ENCODE measurements at places on chromosomes 5 and 9.

DNA sequence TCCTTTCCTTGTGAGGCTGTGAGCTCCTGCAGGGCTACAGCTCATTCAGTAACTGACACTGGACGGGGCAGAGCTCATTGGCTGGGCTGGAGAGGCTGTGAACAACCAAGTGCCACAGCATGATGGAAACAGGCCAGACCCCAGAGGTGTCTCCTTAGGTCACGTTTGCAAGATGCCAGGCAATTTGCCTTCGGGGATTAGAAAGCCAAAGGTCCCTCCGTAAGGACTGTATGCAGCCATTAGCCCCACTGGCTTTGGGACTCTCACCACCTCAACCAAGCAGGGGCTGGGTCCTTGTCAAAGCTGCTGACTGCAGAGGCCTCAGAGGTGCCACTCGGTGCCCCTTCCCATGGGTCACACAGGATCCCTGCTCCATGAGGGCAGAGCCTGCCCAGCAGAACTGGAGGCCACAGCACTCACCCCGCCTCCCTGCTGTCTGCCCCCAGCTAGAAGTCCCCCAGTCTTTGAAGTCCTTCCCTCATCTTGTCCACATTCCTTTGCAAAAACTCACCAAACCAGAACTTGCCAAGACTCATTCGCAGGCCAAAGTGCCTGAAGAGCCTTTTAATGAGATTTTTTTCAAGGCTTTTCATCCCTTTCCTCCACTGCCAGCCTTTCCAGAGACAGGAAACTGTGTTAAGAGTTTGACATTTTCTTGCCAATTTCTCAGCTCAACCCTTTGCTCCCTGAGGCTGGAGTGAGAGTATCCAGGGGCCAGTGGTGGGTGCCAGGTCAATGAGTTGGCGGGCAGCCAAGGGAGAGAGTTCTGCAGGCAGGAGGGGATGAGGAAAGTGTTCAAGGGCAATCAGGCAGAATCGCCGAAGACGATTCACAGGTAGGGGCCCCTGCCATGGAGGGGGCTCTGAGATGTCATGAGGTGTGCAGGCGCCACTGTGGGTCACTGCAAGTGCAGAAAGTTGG lies 39.7 kb upstream of the SLC25A51 start:
- no peak for DNase-seq

- DNase-seq, result no peak
Observed at GRCh38 chr9:70111641-70112236, 68.1 kb downstream of the MAMDC2 start.

- peak; percentile 80 for DNase-seq
Observed at GRCh38 chr9:133792721-133793470, 54.7 kb upstream of the SARDH start.

GRCh38 chr9:24986331-24986730 lies 440.6 kb upstream of the IZUMO3 start:
- DNase-seq, result peak; percentile 21

DNA sequence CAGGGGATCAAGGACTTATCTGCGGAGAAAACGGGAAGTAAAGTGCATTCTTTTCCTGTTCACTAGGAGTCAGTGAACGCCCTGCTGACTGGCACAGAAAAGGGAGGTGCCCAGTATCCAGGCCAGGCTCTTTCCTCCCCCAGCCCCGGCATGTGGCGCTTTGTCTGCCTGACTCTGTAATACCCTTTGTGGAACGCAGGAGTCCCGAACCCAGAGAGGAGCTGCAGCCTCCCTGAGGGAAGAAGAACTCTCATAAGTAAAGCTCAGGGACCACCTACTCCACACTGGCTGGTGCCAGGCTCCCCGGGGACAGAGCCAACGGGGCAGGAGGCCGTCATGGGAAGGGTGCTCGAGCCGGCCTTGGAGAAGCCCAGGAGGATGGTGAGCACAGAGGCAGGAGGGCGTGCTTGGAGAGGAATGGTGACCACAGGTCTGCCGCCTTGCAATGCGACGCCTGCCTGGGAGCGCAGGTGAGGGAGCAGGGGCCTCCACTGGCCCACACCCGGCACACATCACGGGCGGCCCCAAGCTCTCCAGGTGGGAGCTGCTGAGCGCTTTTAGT lies 31.5 kb downstream of the VAV2 start:
- DNase-seq, result no peak

GRCh38 chr5:1217596-1218206 lies 7.5 kb upstream of the SLC6A18 start:
- DNase-seq, result no peak

DNA sequence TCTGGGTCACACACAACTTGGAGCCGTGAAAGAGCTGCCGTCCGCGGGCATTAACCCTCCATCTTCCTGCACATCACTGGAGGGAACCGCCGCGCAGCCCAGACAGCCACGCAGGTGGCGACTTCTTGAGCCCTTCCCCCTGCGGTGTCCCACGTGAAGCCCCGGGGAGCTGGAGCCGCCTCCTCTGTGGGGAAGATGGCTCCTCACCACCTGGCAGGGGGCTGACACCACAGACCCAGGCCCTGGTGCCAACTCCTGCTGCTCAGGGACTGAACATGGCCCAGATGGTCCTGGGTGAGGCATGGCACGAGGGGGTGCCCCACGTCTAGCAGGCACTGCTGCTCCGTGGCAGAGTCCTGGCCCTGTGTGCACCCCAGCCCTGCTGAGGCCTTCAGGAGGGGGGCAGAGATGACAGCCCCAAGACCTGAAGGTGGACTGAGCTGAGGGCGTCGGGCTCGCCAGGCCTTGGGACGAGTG lies 38.9 kb downstream of the NDUFS6 start:
- no peak for DNase-seq

DNA sequence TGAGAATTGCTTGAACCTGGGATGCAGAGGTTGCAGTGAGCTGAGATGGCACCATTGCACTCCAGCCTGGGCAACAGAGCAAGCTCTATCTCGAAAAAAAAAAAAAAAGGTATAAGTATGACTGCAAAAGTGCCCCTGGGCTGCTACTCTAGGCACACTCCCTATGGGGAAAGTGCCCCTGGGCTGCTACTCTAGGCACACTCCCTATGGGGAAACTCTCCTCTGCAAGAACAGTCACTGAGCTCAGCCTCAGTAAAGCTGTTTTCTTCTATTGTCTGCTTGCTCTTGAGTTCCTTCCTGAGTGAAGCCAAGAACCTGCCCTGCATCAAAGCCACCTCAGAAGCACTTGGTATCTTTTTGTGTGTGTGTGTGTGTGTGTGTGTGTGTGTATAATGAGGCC lies 20.9 kb upstream of the TENT2 start:
- DNase-seq, result no peak

DNA sequence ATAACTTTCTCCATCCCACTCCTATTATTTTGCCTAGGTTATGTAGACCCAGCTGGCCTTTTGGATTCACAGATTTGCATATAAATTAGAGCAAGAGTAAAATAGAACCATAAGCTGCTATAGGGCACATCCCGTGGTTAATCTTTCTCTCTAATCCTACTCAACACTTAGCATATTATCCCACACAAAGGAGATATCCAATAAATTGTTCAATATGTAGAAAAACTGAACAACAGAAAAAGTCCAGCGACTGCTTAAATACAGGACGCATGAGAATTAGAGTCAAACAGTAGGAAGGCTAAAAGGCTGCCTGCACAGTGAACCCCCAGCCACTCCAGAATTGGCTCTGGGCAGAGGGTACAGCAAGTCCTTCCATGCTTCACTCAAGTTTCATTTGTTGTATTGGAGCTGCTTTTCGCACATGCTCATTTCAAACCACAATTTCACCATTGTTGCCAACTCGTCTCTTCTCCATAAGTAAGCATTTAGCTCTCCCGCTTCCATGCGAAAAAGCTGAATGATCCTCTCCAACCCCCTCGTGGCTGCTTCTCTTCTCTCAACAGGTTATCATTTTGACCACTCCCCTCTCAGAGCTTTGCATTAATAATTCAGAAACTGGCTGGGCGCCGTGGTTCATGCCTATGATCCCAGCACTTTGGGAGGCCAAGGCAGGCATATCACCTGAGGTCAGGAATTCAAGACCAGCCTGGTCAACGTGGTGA lies 14.1 kb upstream of the IQGAP2 start:
- DNase-seq, result no peak

DNA sequence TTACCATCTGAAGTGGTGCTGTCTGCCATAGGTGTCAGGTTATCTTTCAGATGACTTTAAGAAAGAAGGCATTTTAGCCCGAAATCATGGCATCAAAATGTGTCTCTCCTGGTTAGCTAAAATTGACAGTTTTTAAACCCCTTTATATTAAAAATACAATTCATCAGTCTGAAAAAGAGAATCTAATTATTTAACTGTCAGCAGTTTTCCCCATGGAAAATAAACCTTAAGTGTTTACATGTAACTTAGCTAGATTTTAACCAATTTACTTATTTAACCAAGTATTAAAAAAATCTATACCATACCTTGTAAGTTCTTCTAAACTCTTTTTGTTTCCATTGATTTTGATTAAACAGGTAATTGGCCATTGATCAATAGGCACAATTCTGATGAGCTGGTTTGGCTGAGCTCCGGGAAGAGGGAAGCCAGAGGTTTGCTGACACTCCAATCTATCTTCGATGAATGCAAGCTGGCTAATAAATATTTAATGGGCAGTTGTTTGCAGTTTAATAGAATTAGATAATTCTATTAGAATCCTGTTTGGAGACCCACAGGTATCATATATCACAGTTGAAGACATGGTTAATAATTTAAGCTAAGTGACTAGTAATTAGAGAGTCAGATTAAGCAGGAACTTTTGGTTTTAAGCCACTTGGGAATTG lies 114.0 kb downstream of the MAT2B start:
- DNase-seq, result no peak

GRCh38 chr9:101893661-101894646 lies 155.5 kb upstream of the GRIN3A start:
- no peak for DNase-seq

DNA sequence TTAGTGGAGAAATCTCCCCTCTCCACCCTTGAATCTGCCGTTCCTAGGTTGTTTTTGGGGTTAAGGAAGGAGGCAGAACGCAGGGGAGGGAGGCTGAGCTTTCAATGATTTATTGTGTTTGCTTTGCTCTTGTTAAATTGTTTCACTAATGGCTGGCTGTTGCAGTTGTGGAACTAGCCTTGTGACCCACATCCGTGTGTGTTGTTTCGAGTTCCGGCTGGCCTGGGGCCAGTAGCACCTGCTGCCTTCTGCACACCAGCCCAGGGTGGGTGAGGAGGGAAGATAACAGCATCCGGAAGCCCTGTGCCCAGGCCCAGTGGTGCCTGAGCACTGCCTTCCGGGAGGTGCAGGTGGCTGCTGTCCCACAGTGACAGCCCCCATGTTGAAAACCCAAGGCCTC lies 3.6 kb downstream of the ERGIC1 start:
- no peak for DNase-seq

DNA sequence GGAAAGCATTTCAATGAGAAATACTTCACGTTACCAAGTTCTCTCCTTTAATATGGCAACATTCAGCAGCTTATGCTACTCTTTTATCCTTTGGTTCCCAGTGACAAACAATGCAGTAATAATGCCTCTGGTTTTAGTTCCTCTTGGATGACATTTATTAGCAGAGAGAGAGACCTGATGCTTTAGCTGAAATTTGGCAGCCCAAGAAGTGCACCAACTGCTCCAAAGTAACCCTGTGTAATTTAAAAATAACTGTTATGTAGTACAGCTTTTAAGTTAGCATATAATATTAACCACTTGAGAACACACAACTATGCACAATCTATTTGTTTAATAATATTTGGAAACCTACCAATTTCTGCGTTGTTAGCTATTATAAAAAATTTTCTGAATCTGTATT lies 21.8 kb downstream of the PANK3 start:
- no peak for DNase-seq

DNA sequence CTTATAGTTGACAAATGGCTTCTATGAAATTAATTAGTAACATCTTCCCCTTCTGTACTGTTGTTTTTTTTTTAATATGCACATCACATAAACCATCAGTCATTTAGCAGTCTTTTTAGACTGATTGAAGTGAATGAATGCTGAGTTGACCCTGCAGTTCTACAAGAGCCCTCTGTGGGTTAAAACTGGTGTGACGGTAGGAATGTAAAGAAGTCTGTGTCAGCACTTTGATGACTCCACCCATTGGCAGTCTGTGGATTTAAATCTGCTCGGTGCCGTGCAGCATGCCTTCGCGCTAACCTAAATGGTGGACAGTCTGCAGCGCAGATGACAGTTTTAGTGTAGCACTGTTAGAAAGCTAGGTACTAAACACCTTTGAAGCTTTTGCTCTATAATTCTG lies 3.1 kb downstream of the GTF3C4 start:
- no peak for DNase-seq

DNA sequence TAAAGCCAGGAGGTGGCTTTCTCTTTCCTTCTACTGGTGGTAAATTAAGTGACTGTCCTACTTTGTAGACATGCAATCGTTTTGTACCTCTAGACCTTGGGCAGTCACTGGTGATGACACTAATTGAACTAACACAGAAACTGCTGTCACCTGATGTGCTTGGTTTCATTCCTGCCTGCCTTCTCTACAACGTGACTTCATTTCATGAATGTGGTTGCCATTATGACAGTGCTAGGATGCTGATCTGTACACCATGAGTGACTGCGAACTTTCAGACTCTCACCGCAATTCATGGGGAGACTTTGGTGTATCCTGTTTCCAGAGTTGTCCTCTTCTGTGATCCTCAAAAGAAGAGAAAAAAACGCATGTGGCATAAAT lies 47.5 kb downstream of the UBE2QL1 start:
- no peak for DNase-seq

GRCh38 chr5:150616506-150616905 lies 24.0 kb upstream of the SYNPO start:
- DNase-seq, result no peak

- DNase-seq, result peak; percentile 42
Observed at GRCh38 chr9:127132921-127133647, 10.6 kb upstream of the ANGPTL2 start.

DNA sequence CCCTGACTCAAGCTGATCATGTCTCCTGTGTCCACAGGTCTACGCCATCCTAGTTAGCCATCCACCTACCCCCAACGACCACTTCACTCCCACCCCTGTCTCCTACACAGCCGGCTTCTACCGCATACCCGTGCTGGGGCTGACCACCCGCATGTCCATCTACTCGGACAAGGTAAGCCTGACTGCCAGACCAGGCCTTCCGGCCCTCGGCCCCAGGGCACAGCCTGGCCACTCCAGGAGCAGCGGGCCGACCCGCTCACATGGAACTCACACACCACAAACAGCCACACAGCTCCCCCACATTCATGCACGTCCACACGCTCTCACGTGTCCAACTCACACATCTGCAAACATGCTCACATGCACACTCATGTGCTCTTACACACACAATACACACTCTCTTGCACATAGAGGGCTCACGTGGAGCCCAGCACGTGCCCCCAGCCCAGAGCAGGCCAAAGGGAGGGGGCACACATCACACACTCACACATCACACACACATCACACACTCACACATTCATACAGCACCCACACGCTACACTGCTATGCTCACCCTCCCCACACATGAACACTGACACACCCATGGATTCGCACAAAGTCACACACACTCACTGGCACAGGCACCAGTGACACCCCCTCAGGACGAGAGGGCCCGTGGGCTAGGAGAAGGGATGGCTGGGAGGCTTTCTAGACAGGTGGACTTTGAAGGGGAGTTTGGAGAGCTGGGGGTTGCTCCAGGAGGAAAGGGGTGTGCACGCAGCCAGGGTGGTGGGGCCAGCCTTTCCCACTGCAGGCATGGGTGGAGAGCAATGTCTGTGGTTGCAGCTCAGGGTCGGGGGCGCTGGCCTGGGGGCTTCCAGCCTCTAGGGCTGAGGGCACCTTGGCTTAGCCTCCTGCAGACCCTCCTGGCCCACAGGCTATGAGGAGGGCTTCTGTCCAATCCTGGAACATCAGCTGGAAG lies 3.3 kb downstream of the GRIN1 start:
- DNase-seq, result no peak

Data from WTC11 (cell line).